Heart right ventricle (tissue), 16 donors: ENCODE measurements at places on chromosomes 2 and 18. TPM values are rescaled to one million over a fixed set of nuclear protein-coding genes. Genes with fewer than 3 reads are reported as not detected.

- no peak overlapping the region for H3K4me3 ChIP-seq
- H3K27ac ChIP-seq, result no peak overlapping the region
- no peaks in the 10 kb centered on the region for H3K36me3 ChIP-seq
- DNase-seq, result no peak
- no peaks in the 10 kb centered on the region for H3K4me1 ChIP-seq
- no peaks in the 10 kb centered on the region for H3K27me3 ChIP-seq
Observed at GRCh38 chr2:3857576-3857975, 154.2 kb downstream of the DCDC2C start.

The PCARE gene
- 3.3 TPM for total RNA-seq

The TM4SF20 gene
- total RNA-seq, result not detected

The PECR gene
- total RNA-seq, result 5.9 TPM

GRCh38 chr18:57581301-57581934, 5.1 kb downstream of the FECH start:
- DNase-seq, result peak; percentile 9
- H3K4me1 ChIP-seq, result peaks cover 8% of the 10 kb centered on the region
- no peak overlapping the region for H3K4me3 ChIP-seq
- H3K27ac ChIP-seq, result no peak overlapping the region

- H3K4me3 ChIP-seq, result no peak overlapping the region
- H3K4me1 ChIP-seq, result no peaks in the 10 kb centered on the region
- no peaks in the 10 kb centered on the region for H3K36me3 ChIP-seq
- H3K27me3 ChIP-seq, result peaks cover 39% of the 10 kb centered on the region
- no peak for DNase-seq
Observed at GRCh38 chr2:149040451-149040850, 2.0 kb downstream of the LYPD6B start.

The STARD7 gene
- 138 TPM for total RNA-seq

The EML6 gene
- total RNA-seq, result 0.32 TPM

DNA sequence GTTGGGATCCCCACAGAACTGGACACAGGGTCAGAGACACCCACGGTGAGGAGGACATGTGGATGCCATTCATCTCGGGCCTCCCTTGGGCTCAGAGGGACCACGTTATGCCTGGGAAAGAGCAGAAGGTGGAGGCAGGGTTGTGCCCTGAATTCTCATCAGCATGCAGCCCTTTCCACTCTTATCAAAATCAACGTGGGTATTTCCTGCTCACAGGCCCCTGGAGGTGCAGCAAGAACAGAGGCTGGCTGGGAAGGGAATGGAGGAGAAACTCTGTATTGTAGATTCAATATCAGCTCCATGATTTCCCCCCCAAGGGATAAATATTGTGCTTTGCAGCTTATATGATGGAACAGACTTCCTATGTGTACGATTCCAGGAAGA, 90.9 kb downstream of the SETBP1 start:
- H3K27ac ChIP-seq, result peak overlapping the region; percentile 5
- H3K4me1 ChIP-seq, result peaks cover 10% of the 10 kb centered on the region
- no peak overlapping the region for H3K4me3 ChIP-seq
- no peaks in the 10 kb centered on the region for H3K36me3 ChIP-seq

DNA sequence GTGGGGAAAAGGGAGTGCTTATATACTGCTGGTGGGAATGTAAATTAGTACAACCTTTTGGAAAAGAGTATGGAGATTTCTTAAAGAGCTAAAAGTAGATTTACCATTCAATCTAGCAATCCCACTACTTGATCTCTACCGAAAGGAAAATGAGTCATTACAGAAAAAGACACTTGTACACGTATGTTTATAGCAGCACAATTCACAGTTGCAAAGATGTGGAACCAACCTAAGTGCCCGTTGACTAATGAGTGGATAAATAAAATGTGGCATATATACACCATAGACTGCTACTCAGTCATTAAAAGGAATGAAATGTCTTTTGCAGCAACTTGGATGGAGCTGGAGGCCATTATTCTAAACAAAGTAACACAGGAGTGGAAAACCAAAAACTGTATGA, 29.5 kb downstream of the FLACC1 start:
- no peaks in the 10 kb centered on the region for H3K4me1 ChIP-seq
- no peak overlapping the region for H3K27ac ChIP-seq
- H3K36me3 ChIP-seq, result peaks cover 12% of the 10 kb centered on the region
- no peaks in the 10 kb centered on the region for H3K27me3 ChIP-seq
- DNase-seq, result no peak

The RAB17 gene
- total RNA-seq, result 5.6 TPM

DNA sequence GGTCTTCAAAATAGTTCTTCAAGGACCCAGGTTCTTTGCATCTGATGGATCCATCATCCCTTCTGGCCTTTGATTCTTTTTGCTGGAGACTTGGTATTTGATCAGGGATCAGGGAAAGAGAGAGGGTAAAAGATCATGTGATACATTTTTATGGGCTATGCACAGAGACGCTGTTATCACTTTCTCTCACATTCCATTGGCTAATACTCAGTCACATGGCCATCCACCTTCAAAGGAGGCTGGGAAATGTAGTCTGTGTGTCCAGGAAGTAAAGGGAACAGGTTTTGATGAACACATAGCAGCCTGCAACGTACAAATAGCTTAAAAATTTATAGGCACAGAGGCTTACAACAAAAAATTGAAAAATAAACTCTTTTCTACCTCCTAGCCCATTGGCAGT, 629.6 kb upstream of the FANCL start:
- H3K27ac ChIP-seq, result no peak overlapping the region
- no peaks in the 10 kb centered on the region for H3K27me3 ChIP-seq
- no peak overlapping the region for H3K4me3 ChIP-seq

GRCh38 chr2:146068051-146068450, 1548.1 kb upstream of the ZEB2 start:
- H3K27ac ChIP-seq, result no peak overlapping the region
- no peak overlapping the region for H3K4me3 ChIP-seq
- no peaks in the 10 kb centered on the region for H3K36me3 ChIP-seq

DNA sequence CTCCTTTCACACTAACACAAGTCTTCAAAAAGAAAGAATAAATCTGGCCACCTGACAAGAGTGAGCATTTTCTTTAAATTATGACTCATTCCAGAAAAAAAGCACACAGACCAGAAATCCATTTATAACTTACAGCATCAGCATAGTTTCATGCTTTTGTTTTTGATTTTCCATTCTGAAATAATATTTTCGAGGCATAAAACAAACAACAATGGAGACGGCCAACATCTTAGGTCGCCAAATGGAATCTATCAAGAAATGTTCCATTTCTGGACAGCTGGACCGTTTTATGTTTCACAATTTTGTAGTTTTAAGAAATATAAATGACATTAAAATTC, 165.4 kb upstream of the ZFP36L2 start:
- no peak for DNase-seq
- no peaks in the 10 kb centered on the region for H3K27me3 ChIP-seq
- H3K36me3 ChIP-seq, result no peaks in the 10 kb centered on the region
- peaks cover 37% of the 10 kb centered on the region for H3K4me1 ChIP-seq
- H3K4me3 ChIP-seq, result no peak overlapping the region

DNA sequence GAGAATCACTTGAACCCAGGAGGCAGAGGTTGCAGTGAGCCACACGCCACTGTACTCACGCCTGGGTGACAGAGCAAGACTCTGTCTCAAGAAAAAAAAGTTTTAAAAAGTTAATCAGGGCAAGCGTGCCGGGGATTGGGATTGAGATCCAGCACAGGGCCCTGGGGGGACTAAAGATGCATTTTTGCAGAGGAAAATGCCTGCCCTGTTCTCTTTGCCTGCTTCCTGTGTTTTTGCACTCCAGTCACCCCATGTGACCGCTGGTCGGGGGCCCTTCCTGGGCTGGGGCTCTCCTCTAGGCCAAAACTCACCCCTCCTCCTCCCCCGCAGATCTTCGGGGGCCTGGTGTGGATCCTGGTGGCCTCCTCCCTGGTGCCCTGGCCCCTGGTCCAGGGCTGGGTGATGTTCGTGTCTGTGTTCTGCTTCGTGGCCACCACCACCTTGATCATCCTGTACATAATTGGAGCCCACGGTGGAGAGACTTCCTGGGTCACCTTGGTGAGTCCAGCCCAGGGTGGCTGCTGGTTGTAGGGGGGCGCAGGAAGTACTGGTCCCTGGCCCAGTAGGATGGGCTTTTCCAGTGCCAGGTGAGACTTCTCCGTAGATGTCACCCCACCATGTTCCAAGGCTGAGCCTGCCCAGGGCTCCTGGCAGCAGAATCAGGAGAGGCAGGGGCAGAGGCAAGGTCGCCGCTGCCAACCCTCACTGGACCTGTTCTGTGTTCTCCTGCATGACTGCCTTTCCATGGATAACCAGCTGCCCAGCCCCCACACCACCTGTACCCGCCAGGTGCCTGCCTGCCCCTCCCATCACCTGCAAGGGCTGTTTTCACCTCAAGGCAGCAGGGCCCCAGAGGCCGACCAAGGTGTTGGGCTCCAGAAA, 22.4 kb downstream of the MAL start:
- peaks cover 20% of the 10 kb centered on the region for H3K27me3 ChIP-seq
- no peak for DNase-seq
- H3K36me3 ChIP-seq, result no peaks in the 10 kb centered on the region
- H3K27ac ChIP-seq, result no peak overlapping the region
- peaks cover 8% of the 10 kb centered on the region for H3K4me1 ChIP-seq

DNA sequence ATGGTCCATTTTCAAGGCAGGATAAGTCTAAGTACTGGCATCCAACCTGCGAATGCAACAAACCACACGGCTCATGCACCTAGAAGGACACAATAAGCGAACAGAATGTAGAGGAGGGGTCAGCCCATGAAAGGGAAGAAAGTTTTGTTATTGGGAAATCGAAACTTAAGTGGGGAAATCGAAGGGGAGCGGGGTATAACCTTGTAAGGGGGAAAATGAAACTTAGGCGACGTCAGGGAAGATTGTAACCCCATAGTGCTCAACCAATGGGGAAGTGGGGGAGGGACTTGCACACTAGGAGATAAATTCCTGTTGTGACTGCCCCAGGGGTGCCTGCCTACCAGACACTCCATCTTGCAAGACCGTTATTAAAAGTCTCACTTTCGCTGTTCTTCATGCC, 15.6 kb upstream of the OTOF start:
- peaks cover 10% of the 10 kb centered on the region for H3K27me3 ChIP-seq
- H3K4me3 ChIP-seq, result no peak overlapping the region
- no peaks in the 10 kb centered on the region for H3K36me3 ChIP-seq
- no peaks in the 10 kb centered on the region for H3K4me1 ChIP-seq

DNA sequence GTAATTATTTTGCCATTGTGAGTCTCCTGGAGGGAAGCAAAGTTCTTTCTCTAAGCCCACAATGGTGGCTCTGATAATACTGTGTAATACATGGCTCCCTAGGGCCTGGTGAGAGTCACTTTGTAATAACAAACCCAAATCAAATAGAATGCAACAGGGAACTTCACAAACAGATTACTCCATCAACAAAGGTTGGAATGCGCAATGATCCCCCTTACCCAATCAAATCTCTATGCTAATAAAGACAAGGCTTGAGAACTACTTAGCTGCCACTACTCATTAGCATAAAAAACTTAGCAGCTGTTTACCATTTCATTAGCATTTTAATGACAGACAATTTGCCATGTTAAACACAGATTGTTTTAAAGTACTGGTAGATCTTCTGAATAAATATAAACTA, 285.6 kb upstream of the SESTD1 start:
- H3K4me3 ChIP-seq, result no peak overlapping the region
- no peaks in the 10 kb centered on the region for H3K36me3 ChIP-seq
- DNase-seq, result no peak
- H3K27me3 ChIP-seq, result no peaks in the 10 kb centered on the region
- no peak overlapping the region for H3K27ac ChIP-seq

- H3K4me1 ChIP-seq, result no peaks in the 10 kb centered on the region
- no peak overlapping the region for H3K27ac ChIP-seq
- no peaks in the 10 kb centered on the region for H3K36me3 ChIP-seq
- no peak for DNase-seq
- H3K4me3 ChIP-seq, result no peak overlapping the region
Observed at GRCh38 chr18:73987247-73987980, 160.2 kb downstream of the FBXO15 start.

- no peak overlapping the region for H3K4me3 ChIP-seq
- no peak overlapping the region for H3K27ac ChIP-seq
- no peaks in the 10 kb centered on the region for H3K36me3 ChIP-seq
- no peak for DNase-seq
- peaks cover 6% of the 10 kb centered on the region for H3K4me1 ChIP-seq
Observed at GRCh38 chr18:80169607-80170006, 60.5 kb downstream of the ADNP2 start.

- H3K36me3 ChIP-seq, result no peaks in the 10 kb centered on the region
- no peak for DNase-seq
- no peak overlapping the region for H3K27ac ChIP-seq
- H3K4me3 ChIP-seq, result no peak overlapping the region
Observed at GRCh38 chr2:169175112-169175511, 105.7 kb downstream of the DHRS9 start.

- H3K4me1 ChIP-seq, result peaks cover 7% of the 10 kb centered on the region
- H3K36me3 ChIP-seq, result no peaks in the 10 kb centered on the region
- DNase-seq, result no peak
- H3K27ac ChIP-seq, result no peak overlapping the region
- H3K4me3 ChIP-seq, result no peak overlapping the region
- no peaks in the 10 kb centered on the region for H3K27me3 ChIP-seq
Observed at GRCh38 chr2:174602745-174603144, 5.1 kb upstream of the WIPF1 start.

The SNED1 gene
- total RNA-seq, result 5.6 TPM
